CD4-positive, alpha-beta T cell treated with Interleukin-1 beta for 1 hour (primary cell): ENCODE measurements at places on chromosomes 3 and 15.

GRCh38 chr3:186169379-186169778 is 60.5 kb upstream of the ETV5 start:
- no peak for DNase-seq

DNA sequence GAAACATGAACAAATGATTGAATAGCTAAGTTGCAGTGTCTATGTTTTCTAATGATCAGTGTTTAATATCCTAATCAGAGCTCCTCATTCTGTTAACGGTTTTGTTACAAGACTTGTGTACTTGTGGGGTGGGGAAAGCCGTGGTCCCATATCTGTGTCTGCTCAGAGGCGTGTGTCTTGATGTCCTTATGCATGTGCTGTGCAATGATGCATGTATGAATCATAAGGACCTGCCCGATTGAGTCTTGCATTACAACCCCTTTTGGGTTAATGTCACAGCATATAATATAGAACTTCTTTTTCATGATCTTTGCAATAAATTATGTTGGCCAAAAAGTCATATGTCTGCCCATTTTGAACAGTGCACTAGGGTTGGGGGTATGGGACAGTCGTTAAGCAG is 233.4 kb downstream of the ITPR1 start:
- DNase-seq: no peak

DNA sequence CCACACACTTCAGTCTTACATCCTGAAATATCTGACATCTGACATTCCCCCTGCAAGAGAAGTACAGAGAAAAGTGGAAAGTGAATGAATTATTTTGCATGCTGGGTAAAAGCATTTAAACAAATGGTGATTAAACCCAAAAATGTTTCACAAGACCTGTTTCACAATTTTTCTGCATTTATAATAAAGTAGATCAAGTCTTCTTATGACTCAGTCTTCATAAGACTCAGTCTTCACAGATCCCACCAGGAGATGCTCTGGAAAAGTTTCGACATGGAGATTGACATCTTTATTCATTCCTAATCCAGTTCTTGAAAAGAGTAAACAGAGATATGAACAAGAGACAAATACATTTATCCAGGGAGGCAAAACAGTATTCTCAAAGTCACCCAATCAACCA is 13.2 kb upstream of the EDC3 start:
- no peak for DNase-seq

- no peak for DNase-seq
Observed at GRCh38 chr3:61177450-61177849, 73.8 kb downstream of the FHIT start.

DNA sequence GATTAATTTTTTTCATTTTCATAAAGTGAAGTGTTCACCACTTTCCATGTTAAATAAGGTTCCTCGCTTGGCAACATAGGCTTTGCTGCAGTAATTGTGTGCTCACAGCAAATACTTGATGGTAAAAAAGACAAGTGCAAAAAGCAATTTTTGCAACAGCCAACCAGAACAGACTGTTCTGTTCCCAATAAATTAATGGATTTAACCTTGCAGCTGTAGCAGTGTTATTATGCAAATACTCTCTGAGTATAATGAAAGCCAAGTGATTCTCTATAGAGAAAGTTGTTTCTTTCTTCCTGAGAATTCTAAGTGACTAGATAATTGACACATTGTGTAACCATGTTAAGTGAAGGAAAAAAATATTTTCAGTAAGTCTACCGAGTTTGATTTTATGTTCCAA is 183.7 kb upstream of the NAALADL2 start:
- no peak for DNase-seq

DNA sequence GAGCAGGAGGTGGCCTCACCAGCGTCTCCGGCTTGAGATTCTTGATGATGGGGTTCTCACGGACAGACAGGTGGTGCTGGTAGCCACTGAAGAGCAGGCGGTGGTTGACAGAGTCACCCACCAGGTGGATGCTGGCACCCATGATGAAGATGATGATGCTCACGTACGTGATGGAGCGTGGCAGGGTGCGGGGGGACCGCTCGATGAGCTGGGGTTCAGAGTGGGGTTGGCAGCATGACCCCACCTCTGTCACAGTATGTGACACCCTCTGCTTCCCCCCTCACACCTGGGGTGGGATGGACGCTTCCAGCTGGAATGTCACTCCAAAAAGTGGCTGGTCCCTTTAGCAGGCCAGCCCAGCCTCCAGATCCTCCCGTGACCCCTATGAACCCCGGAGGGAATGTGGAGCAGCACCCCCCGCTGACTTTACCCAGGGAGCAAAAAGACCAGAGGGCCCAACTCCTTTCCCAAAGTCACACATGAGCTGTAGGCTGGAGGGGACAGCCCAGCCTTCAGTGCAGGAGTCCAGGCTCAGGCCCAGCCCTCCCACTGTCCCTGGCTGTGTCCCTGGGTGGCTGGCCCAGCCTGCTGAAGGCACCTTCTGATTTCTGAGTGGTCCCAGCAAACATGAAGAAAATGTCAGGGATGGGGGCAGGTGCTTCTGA is 6.7 kb upstream of the CALML4 start:
- DNase-seq: no peak

- DNase-seq: no peak
Observed at GRCh38 chr3:165638034-165638433, 199.2 kb downstream of the BCHE start.

GRCh38 chr15:40731034-40731433 is 24.0 kb downstream of the RMDN3 start:
- DNase-seq: no peak

GRCh38 chr3:9311228-9311627 is 51.6 kb upstream of the THUMPD3 start:
- DNase-seq: no peak

DNA sequence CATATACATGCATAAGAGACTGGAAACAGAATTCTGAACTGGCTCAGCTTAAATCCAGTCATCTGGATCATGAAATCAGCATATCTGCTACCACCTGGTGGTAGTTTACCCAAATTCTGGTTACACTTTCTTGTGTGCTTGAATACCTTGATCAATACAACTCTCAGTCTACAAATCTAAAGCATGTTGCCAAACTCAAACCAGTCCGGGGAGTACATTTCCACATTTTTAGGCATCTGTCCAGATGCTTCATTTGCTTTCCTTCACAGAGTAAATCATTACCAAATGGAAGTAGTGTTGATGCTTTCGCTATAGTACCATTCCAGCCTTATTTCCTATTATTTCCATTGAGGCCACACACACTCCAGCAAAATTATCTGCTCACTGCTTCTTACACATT is 126.4 kb downstream of the P2RY1 start:
- DNase-seq: no peak
